ENCODE measurements at places on chromosomes 11 and 22.

- DNase-seq = no peak
Observed at GRCh38 chr11:12094872-12095800, 15.3 kb upstream of the MICAL2 start.

DNA sequence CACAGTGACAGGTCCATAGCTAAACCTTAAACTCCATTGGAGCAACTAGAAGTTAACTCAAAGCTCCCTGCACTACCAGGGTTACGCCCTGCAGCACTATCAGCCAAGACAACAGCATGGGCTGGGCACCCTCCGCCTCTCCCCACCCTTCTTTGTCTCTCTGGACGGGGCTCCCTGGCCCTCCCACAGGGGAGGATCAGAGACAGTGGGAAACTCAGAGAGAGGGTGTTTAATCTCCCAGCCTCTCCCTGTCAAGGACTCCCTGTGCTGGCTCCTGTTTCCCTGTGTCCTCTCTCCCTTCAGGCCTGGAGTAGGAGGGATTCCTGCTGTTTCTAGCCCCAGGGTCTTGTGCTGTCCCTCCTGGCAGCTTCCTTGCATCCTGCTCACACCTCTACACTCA lies 56.9 kb upstream of the CSNK2A3 start:
- DNase-seq = no peak

GRCh38 chr11:120305286-120305685 lies 19.8 kb upstream of the TLCD5 start:
- DNase-seq = peak; percentile 48

GRCh38 chr11:131841925-131842635 lies 471.7 kb downstream of the NTM start:
- DNase-seq = no peak

DNA sequence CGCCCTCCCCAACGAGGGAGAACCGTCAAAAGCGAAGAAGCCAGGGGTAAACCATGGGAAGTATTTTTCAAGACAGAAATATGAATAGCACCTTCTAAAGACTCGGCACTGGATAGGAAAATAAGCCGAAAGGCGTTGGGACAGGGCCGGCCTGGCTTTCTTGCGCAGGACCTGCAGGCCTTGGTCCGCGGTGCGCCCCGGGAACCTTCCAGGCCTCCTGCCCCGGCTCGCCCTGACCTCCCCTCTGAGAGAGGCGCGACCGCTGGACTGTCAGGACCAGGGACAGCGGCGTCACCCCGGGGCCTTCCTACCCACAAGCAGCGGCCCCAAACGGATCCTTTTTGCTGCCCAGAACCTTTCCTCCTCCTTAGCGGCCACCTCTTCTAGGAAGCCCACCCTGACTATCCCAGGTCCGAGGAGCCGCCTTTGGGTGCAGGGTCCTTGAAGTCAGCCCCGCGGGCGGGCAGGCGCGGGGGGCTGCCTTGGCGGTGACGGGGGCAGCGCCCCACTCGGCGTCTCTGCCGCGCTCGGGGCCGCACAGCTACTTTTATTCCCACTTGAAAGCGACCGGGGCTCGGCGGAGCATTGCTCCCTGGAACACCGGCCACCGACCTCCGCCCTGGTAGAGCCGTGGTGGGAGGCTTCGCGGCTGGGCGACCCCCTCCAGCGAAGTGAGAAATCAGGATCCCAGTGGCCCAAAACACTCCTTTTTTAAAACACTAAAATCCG lies 650 bp upstream of the MAPK11 start:
- DNase-seq = no peak

DNA sequence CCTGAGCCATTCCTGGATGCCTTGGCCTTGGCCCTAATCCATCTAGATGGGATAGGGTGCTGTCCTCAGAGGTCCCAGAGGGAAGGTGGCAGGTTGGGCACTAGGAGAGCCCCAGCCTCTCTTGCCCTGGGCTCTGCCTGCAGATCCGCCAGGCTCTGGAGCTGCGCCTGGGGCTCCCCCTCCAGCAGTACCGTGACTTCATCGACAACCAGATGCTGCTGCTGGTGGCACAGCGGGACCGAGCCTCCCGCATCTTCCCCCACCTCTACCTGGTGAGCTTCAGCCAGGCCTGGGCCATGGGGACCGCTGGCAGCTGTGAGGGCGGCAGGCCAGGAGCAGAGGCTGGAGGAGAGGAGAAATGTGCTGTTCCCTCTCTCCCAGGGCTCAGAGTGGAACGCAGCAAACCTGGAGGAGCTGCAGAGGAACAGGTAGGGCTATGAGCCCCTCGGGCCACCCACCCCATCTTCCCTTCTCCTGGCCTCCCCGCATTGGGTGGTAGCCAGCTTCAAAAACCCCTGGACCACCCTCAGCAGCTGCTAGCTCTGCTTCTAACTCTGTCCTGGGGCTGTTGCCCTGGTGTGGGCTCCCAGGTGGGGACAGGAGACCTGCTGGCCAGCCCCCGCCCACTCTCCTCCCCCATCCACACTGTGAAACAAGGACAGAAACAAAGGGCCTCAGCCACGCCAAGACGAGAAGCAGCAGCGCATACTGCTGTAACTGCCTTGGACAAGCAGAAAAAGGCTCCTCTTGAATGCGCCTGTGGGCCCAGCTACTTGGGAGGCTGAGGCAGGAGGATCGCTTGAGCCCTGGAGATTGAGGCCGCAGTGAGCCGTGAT lies 4.9 kb downstream of the SSH3 start:
- DNase-seq = no peak

GRCh38 chr22:38228326-38228872 lies 26.6 kb downstream of the MAFF start:
- no peak for DNase-seq

GRCh38 chr11:61495801-61496601 lies 12.5 kb upstream of the LRRC10B start:
- DNase-seq = no peak

DNA sequence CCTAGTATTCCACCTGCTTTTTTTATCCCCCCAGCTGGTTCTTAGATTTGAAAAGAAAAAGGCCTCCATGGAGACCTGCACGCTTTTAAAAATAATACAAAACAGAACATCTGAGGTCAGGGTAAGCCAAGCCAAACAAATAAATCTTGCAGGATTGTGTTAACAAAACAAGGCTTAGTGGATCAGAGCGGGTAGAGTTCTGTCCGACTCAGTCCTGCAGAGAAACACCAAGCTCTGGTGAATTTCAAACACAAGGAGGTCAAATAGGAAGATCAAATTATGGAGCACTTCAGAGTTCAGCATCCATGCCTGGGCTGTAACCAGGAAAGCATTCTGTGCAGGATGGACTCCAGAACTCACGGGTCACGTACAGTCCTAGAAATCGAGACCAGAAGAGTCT lies 86.9 kb downstream of the SYN3 start:
- DNase-seq = no peak

- DNase-seq = no peak
Observed at GRCh38 chr11:126339073-126339862, 16.2 kb upstream of the ST3GAL4 start.

- DNase-seq = no peak
Observed at GRCh38 chr22:29782061-29782845, 15.1 kb downstream of the UQCR10 start.

DNA sequence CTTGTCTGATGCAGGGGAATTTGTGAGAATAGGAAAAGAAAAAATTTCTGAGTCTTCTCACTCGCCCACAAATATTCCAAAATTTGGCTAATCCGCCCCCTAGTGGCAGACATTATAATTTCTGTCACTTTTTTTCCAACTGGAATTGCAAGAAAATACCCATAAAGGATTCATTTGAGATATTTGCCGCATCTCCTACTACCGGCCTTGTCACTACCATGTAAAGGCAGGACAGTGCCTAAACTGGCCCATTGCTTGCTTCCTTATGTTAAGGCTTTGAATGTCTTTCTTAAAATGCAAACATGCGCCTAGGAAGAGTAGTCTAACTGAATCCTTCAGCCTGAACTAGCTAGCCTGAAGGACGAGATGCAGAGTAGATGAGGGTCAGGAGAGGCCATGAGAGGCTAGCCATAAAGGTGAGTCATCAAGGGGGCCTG lies 9.3 kb upstream of the CEP295 start:
- DNase-seq = peak; percentile 25

DNA sequence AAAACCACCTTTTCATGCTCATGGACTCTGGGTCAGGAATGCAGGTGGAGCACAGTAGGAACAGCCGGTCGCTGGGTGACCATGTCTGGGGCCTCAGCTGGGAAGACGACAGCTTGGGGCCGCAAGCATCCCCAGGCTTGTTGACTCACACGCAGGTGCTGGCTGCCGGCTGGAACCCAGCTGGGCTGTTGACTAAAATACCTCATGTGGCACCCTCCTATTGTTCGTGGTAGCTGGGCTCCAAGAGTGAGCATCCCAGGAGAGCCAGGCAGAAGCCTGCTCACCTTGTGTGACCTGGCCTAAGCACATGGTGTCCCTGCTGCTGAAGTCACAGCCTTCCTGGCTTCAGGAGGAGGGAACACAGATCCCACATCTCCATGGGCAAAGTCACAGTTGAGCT lies 9.4 kb downstream of the DPP3 start:
- DNase-seq = no peak

DNA sequence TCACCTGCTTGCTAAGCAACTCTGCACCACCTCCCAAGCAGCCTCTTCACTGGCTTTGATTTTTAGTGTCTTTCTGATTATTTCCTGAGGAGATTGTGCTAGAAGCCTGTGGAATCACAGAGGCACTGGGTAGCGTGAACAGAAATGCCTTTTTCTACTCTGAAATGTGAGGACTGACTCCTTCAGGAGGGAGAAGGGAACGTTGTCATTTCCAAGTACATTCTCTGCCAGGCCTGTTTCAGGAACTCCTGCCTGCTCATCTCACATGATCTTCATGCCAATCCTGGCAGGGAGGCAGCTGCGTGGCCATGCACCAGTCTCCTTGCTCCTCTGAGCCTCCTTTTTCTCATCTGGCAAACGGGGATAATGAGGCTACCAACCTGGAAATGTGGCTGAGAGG lies 49.8 kb upstream of the PRDM11 start:
- DNase-seq = no peak

GRCh38 chr11:10394229-10395101 lies 60.6 kb upstream of the AMPD3 start:
- no peak for DNase-seq

DNA sequence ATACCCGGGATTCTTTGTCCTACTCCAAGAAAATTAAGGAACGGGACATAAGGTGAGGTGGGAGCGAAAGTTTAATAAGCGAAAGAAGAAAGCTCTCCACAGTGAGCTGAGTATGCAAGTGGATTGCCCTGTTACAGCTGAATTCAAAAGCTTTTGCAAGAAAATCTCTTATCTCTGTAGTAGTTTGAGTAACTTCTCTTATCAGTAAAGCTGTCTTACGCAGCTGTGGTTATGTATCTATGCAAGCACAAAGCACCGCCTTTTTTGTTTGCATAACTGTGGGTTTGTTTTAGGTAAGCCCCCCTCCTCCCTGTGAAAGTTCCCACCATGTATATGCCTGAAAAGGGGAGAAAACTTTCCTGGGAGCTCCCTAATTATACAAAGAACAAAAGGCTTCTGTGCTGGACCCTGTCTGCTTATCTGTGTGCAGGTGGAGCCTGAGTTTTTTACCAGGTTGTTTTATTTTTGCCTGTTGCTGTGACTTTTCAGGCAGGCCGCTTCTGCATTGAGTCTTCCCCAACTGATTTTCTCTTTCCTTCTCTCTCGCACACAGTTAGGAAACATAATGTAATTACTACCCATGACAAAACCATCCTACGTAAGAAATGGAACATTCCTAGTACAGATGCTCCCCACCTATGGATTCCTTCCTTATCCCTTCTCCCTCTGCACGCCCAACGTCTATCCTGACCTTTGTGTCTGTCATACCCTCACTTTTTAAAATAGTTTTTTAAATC lies 837 bp upstream of the PLAAT5 start:
- peak; percentile 89 for DNase-seq

DNA sequence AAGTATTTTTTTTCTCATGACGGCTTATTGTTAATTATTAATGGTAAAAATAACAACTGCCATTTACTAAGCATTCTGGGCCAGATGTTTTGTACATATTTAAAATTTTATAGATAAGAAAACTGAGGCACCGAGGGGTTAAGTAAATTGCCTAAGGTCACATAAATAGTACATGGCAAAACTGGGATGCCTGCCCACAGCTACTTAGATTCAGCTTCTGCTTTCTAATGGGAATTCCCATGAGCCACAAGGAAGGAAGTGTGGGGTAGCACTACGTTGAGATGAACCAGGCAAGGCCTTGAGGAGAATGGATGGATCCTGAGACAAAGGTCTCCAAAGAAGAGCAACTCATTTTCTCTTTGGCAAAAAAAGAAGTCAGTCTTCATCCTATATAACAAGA lies 11.9 kb upstream of the PHF21A start:
- no peak for DNase-seq

DNA sequence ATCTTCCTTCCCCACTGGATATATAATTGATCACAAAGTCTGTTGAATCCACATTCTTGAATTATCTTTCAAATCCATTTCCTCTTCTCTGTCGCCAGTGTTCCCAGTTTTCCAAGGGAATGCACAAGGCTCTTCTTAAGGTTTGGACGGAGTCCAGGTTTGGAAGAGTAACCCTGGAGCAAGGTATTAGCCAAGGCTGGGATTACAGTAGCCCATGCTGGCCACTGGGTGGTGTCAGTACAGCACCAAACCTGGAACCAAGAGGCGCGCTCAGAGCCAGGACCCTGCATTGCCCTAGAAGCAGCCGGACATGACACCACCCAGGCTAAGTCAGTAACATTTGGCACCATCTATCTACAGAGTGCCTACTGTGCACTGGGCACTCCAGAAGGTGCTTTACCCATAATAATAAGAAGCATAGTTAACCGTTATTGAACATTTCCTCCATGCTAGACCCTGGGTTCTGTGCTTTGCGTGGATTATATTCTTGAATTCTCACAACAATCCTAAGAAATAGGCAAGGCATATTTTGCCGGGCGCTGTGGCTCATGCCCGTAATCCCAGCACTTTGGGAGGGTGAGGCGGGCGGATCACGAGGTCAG lies 48.0 kb upstream of the CLPB start:
- DNase-seq = peak; percentile 29

DNA sequence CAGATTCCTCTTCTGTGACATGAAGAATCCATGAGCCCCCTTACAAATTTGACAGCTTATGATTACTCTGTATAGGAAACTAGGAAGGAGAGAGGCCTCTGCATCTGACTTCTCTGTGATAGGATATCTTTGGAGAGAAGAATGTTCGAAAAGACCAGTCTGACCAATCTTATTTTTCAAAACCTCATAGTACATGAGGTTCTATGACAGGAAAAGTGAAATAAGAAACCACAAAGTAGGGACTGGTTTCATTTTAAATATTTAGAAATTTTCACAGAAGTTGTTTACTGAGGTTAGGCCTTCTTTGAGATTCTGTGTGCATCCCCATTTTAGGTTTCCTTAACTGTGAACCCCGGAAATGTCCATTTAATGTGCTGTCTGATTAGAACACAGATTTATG lies 2.1 kb upstream of the OR4X1 start:
- no peak for DNase-seq

DNA sequence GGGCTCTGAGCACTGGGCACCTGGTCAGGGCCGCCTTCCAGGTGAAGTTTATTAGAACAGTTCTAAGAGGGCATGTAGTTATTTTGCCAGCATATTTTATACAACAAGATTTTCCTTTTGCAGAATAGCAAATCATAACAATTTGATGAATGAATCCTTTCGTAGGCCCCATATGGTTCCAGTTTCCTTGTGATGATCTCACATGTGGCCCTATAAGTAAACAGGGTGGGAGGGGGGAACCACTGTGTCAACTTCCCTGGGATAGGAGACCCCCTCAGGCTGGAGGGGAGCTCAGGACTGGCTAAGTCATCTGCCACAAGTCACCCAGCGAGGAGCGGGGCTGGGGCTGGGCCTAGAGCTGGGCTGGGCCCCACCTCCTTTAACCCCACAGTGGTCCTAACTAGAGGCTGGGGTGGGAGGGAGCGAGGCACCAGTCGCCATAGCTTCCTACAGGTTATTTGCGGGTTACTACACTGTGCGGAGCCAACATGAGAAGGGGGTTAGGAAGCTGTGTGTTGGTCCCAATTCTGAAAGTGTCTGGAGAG lies 4.2 kb downstream of the FBLN1 start:
- DNase-seq = no peak

Data from Jurkat, Clone E6-1 (cell line).